Esophagus squamous epithelium (tissue), 5 donors: ENCODE measurements at places on chromosomes 13 and 19. TPM values are rescaled to one million over a fixed set of nuclear protein-coding genes. Genes with fewer than 3 reads are reported as not detected.

Gene ZNF284
- total RNA-seq, result 1.1 TPM

Gene DIS3
- total RNA-seq, result 33.6 TPM

Gene LINGO3
- not detected for total RNA-seq

Gene FCER2
- not detected for total RNA-seq

Gene LILRA5
- total RNA-seq, result 1.4 TPM

Gene SMAD9
- 0.88 TPM for total RNA-seq

Gene ATCAY
- total RNA-seq, result not detected

Gene ZSCAN5B
- not detected for total RNA-seq

DNA sequence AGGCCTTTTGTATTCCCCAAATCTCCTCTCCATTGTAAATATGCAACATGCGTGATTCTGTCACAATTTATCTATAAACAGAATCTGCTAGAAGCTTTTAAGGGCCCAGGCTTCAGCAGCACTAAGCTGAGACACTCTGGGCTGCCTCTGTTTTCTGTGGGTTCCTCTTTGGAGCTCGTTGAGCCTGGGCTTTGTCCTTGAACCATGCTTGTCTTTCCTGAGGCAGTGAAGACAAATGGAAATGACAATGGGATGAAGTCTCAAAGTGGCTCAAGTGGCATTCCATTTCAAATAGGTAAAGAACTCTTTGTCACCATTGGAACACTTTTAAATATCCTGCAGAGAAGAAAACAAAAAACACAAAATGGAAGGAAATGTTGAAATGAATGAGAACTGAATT, 40.3 kb downstream of the RASL11A start:
- H3K4me3 ChIP-seq, result no peak overlapping the region
- H3K4me1 ChIP-seq, result no peaks in the 10 kb centered on the region
- DNase-seq, result no peak
- H3K27ac ChIP-seq, result no peak overlapping the region

- DNase-seq, result no peak
- no peaks in the 10 kb centered on the region for H3K36me3 ChIP-seq
- H3K4me3 ChIP-seq, result peak overlapping the region; percentile 56
- H3K27me3 ChIP-seq, result no peaks in the 10 kb centered on the region
- peak overlapping the region; percentile 87 for H3K27ac ChIP-seq
- no peaks in the 10 kb centered on the region for H3K4me1 ChIP-seq
Observed at GRCh38 chr19:53365899-53366493, 491 bp downstream of the ZNF525 start.

DNA sequence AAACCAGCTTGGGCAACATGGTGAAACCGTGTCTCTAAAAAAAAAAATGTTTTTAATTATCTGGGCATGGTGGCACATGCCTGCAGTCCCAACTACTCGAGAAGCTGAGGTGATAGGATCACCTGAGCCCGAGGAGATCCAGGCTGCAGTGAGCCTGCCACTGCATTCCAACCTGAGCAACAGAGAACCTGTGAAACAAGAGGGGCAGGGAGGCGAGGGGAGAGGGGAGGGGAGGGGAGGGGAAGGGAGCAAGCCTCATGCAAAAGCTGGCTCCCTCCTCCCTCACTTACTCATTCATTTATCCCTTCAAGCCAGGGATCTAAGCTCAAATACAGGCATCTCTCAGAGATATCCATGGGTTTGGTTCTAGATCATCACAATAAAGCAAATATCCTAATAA, 8.9 kb downstream of the ATP7B start:
- no peak overlapping the region for H3K27ac ChIP-seq
- no peaks in the 10 kb centered on the region for H3K27me3 ChIP-seq
- no peak for DNase-seq
- no peaks in the 10 kb centered on the region for H3K4me1 ChIP-seq

DNA sequence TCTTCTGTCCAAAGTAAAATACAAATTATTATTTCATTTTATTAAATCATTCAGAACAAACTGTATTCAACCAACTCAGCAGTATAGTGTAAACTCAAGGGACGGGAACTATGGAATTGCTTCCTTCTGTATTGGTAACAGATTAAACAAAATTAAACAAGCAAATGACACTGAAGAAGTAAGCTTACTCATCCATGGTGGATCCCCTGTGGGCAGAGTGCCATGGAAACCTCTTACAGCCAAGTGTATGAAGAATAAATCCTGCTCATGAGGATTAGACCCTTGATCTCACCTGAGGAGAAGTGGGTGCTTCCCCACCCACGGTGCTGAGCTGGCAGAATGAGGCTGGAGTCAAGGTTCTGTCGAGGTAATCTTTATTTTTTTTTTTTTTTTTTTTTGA, 18.0 kb upstream of the RFXAP start:
- no peak overlapping the region for H3K27ac ChIP-seq
- peaks cover 4% of the 10 kb centered on the region for H3K27me3 ChIP-seq
- H3K4me1 ChIP-seq, result no peaks in the 10 kb centered on the region

GRCh38 chr13:93936901-93937300, 542.6 kb downstream of the DCT start:
- no peaks in the 10 kb centered on the region for H3K4me1 ChIP-seq
- DNase-seq, result no peak

GRCh38 chr13:97879646-97880310, 73.7 kb upstream of the IPO5 start:
- no peaks in the 10 kb centered on the region for H3K27me3 ChIP-seq
- H3K27ac ChIP-seq, result no peak overlapping the region
- H3K4me3 ChIP-seq, result no peak overlapping the region
- H3K4me1 ChIP-seq, result no peaks in the 10 kb centered on the region

DNA sequence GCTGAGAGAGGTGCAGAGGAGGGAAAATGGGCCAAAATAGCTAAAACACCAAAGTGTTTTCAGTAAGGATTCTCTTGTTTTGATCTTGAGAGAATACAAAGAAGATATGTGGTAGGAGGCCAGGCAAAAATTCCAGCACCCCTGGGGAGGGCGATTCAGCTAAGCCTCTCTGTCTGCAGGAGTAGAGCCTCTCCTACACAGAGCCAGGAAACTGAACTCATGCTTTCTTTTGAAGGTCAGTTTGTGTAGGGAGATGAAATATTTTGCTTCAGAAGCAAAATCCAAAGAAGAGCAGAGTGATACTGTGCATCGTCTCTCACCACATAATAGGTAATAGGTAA, 565.0 kb downstream of the FGF9 start:
- H3K27me3 ChIP-seq, result no peaks in the 10 kb centered on the region
- no peak overlapping the region for H3K4me3 ChIP-seq
- no peaks in the 10 kb centered on the region for H3K4me1 ChIP-seq
- H3K36me3 ChIP-seq, result no peaks in the 10 kb centered on the region
- DNase-seq, result no peak
- no peak overlapping the region for H3K27ac ChIP-seq

- H3K4me3 ChIP-seq, result no peak overlapping the region
- no peaks in the 10 kb centered on the region for H3K4me1 ChIP-seq
- H3K27me3 ChIP-seq, result no peaks in the 10 kb centered on the region
- DNase-seq, result no peak
- H3K27ac ChIP-seq, result no peak overlapping the region
- no peaks in the 10 kb centered on the region for H3K36me3 ChIP-seq
Observed at GRCh38 chr19:27777242-27777641, 1435.7 kb downstream of the UQCRFS1 start.

DNA sequence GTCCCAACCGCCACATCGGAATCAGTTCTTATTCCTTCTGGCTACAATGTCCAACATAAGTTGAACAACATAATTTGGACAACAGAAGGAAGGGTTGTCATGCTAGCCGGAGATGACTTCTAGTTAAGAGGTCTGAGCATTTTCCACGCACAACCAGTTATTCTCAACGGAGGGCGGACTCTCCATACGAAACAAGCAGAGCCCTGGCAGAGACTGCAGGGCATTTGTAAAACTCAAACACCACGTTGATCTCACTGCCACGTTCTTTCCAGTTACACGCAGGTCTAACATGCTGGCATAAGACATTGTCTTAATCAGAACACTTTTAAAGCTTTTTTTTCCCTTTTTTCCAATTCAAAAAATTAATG, 38.3 kb upstream of the DCUN1D2 start:
- no peak overlapping the region for H3K4me3 ChIP-seq
- no peak for DNase-seq
- H3K36me3 ChIP-seq, result peaks cover 83% of the 10 kb centered on the region
- no peaks in the 10 kb centered on the region for H3K27me3 ChIP-seq

- H3K4me3 ChIP-seq, result no peak overlapping the region
- no peaks in the 10 kb centered on the region for H3K36me3 ChIP-seq
- DNase-seq, result no peak
- H3K27ac ChIP-seq, result no peak overlapping the region
- H3K27me3 ChIP-seq, result no peaks in the 10 kb centered on the region
- no peaks in the 10 kb centered on the region for H3K4me1 ChIP-seq
Observed at GRCh38 chr13:99418103-99418842, 83.0 kb upstream of the TM9SF2 start.

DNA sequence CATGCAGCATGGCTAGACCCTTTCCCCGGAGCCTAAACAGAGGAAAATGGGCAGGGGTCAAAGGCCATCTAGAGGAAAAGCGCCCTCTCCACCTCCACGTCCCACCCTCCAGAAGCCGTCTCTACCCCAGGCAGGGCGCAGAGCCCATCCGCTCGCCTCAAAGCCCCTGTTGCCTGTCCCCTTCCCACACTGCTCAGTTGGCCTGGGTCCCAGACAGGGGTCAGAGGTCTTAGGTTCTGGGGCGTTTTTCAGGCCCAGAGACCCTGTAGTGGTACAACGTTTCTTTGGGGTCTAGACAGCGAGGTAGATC, 285 bp downstream of the TMEM143 start:
- peak overlapping the region; percentile 80 for H3K4me3 ChIP-seq
- no peaks in the 10 kb centered on the region for H3K36me3 ChIP-seq
- no peak for DNase-seq
- peaks cover 6% of the 10 kb centered on the region for H3K4me1 ChIP-seq

GRCh38 chr19:38375098-38375493, 725 bp downstream of the PSMD8 start:
- H3K4me1 ChIP-seq, result peaks cover 25% of the 10 kb centered on the region
- no peak for DNase-seq
- peaks cover 6% of the 10 kb centered on the region for H3K36me3 ChIP-seq
- H3K4me3 ChIP-seq, result peak overlapping the region; percentile 70
- no peaks in the 10 kb centered on the region for H3K27me3 ChIP-seq

DNA sequence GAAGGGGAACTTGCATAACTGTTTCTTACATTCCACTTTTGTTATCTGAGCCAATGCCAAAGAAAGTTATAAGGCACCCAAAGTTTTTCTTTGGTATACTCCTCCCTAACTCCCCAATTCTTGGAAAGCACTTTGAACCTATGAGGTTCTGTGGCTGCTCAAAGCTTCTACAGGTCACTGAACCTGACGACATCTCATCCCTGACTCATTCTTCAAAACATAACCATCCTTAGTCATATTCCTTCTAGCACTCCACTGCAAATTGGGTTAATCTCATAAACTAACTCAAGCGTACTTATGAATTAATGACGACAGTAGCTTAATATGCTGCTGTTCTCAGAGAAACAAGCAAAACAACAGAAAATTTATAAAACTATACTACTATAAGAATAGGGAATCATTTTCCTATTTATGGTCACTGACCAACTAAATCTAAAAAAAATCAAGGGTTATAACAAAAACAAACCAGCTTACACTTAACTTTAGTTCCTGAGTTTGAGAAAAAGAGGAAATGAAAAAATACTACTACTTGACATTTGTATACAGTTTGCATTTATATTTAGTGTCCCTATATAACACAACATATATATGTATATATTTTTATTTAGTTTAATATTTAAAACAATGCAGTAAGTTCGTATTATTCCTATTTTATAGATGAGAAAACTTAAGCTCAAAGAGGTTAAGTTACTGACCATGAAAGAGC, 69.1 kb downstream of the CAB39L start:
- peaks cover 10% of the 10 kb centered on the region for H3K36me3 ChIP-seq
- no peak overlapping the region for H3K4me3 ChIP-seq
- H3K27ac ChIP-seq, result no peak overlapping the region
- peaks cover 33% of the 10 kb centered on the region for H3K4me1 ChIP-seq
- no peaks in the 10 kb centered on the region for H3K27me3 ChIP-seq

- H3K27me3 ChIP-seq, result no peaks in the 10 kb centered on the region
- no peak overlapping the region for H3K4me3 ChIP-seq
- H3K27ac ChIP-seq, result no peak overlapping the region
- DNase-seq, result no peak
- H3K4me1 ChIP-seq, result no peaks in the 10 kb centered on the region
Observed at GRCh38 chr13:91557328-91558090, 159.1 kb downstream of the GPC5 start.

- H3K27me3 ChIP-seq, result no peaks in the 10 kb centered on the region
- no peak within 1 kb of the TSS for H3K4me3 ChIP-seq
- H3K36me3 ChIP-seq, result no peaks in the 10 kb centered on the region
- H3K27ac ChIP-seq, result no peak within 1 kb of the TSS
- H3K4me1 ChIP-seq, result no peaks in the 10 kb centered on the region
Observed at GRCh38 chr13:103066079-103066780, at the start of gene SLC10A2. SLC10A2 (minus strand) TSS chr13:103066417; CDS start chr13:103066249, 168 bp downstream.

- DNase-seq, result no peak
- no peak overlapping the region for H3K27ac ChIP-seq
- H3K4me1 ChIP-seq, result no peaks in the 10 kb centered on the region
- no peaks in the 10 kb centered on the region for H3K36me3 ChIP-seq
Observed at GRCh38 chr13:29474991-29475390, 120.5 kb downstream of the SLC7A1 start.

DNA sequence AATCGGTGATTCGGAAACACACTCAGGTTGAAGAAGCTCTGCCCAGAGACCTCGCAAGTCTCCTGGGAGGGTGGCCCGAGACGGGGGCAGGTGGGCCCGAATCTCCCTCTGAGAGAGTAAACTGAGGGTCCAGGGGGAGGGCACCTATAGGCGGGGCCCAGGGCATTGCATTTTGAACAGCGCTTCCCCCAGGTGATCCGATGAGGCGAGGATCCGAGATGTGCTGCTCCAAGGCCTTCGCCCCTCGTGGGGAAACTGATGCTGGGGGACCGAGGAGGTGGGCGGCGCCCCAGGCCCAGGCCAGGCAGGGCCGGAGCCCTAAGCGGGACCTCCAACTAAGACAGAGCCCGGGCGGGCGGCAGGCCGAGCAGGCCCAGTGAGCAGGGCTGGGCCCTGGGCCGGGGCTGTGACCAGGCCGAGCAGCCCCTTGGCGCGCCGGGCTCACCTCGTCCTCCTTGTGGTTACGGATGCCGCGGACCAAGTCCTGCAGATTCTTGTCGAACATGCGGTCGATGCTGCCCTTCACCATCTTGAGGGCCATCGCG, 500 bp downstream of the AP3D1 start:
- no peak for DNase-seq
- H3K4me1 ChIP-seq, result peaks cover 18% of the 10 kb centered on the region
- H3K4me3 ChIP-seq, result peak overlapping the region; percentile 97
- H3K27me3 ChIP-seq, result no peaks in the 10 kb centered on the region
